ENCODE measurements at places on chromosomes 1 and 21.

GRCh38 chr1:185849014-185849413 is 114.8 kb downstream of the HMCN1 start:
- DNase-seq, result no peak

- no peak for DNase-seq
Measured at GRCh38 chr1:205782627-205783432, 7.5 kb upstream of the RAB29 start.

- DNase-seq, result no peak
Measured at GRCh38 chr1:64898107-64898861, 68.1 kb downstream of the JAK1 start.

- DNase-seq, result no peak
Measured at GRCh38 chr1:234427950-234428646, 50.9 kb downstream of the TARBP1 start.

DNA sequence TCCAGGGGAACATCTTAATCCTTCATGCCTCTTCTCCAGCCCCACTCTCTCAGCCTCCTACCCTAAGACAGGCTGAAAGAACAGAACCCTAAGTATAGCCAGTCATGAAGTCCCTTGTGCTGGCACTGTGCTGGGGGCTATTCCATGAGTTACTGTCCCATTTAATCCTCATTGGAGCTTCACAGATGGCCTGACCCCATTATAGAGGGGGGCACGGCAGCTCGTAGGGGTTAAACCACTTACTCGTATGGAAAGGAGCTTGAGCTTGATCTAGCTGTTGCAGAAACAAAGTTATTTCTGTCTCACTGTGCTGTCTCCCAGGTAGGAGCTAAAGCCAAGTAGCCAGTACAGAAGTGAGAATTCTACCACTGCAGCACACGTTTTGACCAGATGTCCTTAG is 203.2 kb upstream of the COA6 start:
- no peak for DNase-seq

- no peak for DNase-seq
Measured at GRCh38 chr1:202311875-202312635, 29.7 kb downstream of the UBE2T start.

DNA sequence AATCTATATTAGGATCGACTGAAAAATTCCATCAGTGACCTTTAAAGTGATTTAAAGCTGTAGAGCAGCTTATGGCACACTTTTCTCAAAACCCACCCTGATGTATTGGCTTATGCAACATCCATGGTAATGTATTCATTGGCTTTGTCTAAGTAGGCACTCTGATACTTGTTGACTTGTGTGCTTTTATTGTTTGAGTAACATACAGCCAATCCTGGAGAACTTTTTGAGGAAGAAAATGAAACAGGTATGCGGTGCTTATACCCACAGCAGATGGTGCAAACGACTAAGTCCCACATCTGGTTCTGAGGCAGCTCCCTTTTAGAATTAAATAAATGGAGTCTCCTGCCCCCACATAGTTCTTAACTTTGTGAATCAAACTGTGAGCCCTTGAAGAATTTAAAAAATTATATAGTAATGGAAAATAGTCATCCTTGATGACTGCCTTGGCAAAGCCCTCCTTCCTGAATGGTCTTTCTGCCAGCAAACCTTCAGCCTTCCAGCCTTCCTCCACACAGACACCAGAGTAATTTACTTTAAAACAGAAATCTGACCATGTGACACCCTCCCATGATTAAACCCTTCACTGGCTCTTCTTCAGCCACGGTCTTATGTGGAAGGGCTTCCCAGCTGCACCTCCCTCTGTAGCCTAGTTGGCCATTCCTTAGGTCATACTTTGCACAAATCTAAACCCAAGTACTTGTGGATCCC is 116.0 kb downstream of the BCAR3 start:
- no peak for DNase-seq

DNA sequence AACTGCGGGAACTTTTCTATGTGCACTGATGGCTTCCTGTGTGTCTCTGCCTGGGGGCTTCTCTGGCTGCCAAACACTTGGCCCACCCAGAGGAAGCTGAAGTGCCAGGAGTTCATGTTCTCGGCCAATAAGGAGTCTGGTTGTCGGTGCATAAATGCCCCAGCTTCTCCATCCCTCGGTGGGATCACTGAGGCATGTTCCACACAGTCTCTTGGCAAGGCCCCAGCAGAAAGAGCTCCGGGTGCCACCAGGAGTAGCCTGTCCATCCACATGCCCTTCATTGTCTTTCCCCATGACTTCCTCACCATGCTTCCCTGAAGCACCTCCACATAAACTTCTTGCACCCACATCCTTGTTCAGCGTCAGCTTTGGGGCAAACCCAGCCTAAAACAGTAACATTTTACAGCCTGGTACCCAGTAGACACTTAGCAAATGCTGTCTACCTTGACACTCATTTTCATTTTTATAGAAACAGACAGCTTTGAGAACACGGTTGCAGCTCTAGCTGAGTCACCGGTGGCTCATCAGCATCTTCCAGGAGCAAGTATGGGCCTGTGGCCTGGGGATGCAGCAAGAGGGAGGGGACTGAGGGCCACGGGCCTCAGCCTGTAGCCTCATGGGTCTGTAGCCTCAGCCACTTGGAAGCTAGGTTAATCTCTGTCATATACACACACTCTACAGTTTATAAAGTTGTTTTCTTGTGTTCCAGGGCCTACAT is 14.8 kb upstream of the CDCP2 start:
- DNase-seq, result no peak

- DNase-seq, result no peak
Measured at GRCh38 chr1:30758785-30759380, 1.3 kb upstream of the LAPTM5 start.

GRCh38 chr1:38120552-38121230 is 74.1 kb upstream of the POU3F1 start:
- no peak for DNase-seq

- no peak for DNase-seq
Measured at GRCh38 chr1:8302081-8302956, 15.6 kb upstream of the SLC45A1 start.

DNA sequence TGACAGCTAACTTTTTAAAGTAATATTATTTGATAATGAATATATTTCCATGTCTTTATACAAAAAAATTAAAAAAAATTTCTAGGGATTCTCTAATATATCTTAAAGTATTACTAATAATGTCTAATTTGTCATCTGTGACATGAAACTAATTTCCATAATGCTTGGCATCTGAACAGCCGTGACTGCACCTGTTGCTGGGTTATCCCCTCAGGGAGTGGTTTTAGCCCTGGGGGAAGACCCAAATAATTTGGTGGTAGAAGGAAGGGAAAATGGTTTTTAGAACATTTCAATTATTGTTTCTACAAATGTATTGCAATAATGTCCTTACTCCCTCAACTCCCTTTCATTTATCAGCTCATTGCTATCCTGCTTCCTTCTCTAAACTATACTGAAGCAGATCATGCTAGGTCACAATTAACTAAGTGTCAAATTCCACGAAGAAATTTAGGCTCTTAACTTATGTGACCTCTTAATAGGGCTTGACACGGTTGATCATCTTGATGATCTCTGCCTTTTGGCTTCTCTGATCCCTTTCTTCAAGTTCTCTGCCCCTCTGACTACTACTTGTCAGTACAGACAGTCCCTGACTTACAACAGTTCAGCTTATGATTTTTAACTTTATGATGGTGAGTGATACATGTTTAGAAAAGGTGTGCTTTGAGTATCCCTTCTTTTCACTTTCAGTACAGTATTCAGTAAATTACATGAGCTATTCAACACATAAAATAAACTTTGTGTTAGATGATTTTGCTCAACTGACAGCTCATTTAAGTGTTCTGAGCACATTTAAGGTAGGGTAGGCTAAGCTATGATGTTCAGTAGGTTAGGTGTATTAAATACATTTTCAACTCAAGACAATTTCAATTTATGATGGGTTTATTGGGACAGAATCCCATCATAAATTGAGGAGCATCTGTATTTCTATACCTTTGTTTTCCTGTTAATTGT is 26.4 kb upstream of the DPH5 start:
- no peak for DNase-seq

- no peak for DNase-seq
Measured at GRCh38 chr1:9643351-9644256, 7.9 kb upstream of the PIK3CD start.

- DNase-seq, result no peak
Measured at GRCh38 chr21:36849461-36850105, 116.9 kb downstream of the HLCS start.

GRCh38 chr1:185768371-185768770 is 34.2 kb downstream of the HMCN1 start:
- no peak for DNase-seq

GRCh38 chr1:45815667-45816458 is 12.5 kb downstream of the MAST2 start:
- DNase-seq, result no peak

GRCh38 chr1:246569248-246570238 is 3.3 kb downstream of the CNST start:
- DNase-seq, result no peak

GRCh38 chr1:50333595-50333974 is 89.7 kb downstream of the DMRTA2 start:
- DNase-seq, result no peak

- DNase-seq, result no peak
Measured at GRCh38 chr1:27366411-27367159, at the start of gene MAP3K6. Gene MAP3K6 (minus strand): TSS chr1:27366961. CDS start chr1:27366597, 364 bp downstream.

DNA sequence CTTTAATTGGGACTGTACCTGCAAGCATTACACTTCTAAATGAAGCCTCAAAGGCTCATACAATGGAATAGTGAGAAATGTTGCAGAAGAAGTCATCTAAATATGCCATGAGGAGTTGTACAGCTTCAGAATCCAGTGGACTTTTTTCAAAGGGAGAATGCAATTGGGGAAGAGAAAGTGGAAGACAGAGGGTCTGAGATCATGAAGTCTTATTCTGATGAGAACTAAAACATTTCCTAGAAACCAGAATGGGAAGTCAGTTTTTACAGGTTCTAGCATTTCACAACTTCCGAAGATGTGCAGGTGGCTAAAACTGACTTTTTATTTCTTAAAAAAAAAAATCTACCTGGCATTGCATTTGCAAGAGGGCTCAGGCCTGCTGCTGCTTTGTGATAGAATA is 424.4 kb upstream of the RUNX1 start:
- DNase-seq, result no peak

- no peak for DNase-seq
Measured at GRCh38 chr1:169696273-169697100, 14.9 kb downstream of the SELL start.

GRCh38 chr1:11229203-11229602 is 33.1 kb downstream of the MTOR start:
- DNase-seq, result no peak

GRCh38 chr1:201450721-201451291 is 18.2 kb downstream of the PHLDA3 start:
- no peak for DNase-seq

GRCh38 chr1:6475381-6476133 is 9.6 kb upstream of the TNFRSF25 start:
- no peak for DNase-seq

DNA sequence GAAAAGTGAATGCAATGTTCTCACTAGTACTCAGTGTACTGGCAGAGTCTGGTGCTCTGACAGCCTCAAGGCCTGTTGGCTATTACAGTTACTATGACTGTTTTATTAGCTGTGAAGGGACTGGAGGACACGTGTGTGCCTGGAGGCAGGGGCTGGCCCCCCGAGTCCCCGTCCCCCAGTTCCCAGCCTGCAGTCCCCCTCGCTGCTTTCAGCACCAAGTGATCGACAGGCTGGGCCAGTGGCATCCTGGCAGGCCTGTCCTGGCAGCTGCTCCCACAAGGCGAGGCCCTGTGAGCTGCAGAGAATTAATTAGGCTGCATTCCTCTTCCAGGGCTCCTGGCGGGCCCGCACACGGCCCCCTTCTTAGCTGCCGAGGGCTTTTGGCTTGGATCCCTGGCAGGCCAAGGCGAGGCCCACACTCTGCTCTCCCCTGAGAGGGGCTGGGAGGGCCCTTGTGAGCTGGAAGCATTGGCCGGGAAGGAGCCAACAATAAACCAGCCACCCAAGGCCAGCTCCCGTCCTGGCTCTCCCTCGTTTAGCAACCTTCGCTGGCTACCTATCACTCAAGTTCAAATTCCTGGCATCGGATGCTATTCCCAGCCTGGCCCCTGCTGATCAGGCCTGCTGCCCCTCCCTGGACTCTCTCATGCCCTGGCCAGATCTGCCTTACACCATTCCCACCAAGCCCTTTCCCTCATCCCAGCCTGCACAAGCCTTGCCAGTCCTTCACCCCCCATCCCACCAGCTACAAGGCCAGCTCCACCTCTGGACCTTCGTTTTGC is 9.8 kb downstream of the EDN2 start:
- no peak for DNase-seq

DNA sequence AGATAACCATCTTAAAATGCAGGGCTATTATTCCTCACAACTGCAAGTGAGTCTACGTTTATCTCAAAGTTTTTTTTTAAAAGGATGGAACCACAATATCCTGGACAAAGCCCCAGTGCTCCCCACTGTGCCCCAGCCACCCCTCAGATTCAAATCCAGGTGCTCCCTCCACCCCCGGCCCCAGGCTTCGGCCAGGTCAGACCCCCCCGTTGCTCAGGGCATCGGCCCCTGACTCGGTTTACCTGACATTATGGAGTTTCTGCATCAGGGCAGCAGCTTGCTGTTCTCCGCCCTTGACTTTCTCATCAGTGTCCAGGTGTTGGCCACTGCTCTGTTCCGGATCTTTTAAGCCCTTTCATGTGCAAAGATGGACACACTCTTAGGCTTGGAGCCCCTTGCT is 72.9 kb downstream of the SCCPDH start:
- DNase-seq, result no peak

GRCh38 chr1:20386323-20387081 is 95.8 kb downstream of the VWA5B1 start:
- DNase-seq, result no peak

DNA sequence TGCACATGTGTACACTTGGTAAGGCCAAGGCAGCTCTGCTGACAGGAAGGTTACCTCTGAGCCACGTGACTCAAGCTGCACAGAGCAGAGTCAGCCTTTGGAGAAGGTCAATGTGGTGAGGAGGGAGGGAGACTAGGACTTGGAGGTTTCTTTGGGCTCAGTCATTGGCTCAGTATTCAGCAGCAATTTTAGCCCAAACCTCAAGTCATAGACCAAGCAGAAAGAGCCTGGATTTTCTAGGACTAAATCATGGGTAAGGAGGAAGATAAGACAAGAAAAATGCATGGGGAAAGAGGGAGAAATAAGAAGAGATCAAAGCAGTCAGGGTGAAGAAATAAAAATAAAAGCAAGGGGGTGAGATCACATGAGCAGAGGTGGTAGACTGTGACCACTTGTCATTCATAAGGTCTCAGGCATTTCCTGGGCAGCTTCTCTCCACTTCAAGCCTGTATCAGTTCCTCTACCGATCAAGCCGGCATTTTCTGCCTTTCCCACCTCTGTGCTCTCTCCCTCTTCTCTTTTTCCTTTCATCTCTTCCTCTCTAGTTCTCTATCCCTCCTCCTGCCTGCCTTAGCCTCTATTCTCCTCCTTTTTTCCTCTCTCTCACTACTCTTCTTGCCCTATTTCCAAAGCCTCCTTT is 51.7 kb upstream of the DUSP10 start:
- no peak for DNase-seq

- no peak for DNase-seq
Measured at GRCh38 chr21:38645282-38645681, 147.0 kb upstream of the ERG start.

All from NCI-H1417 treated with DMSO at 0.1 percent for 48 hours (cell line).